ENCODE measurements at places on chromosomes 6 and 20. TPM values are rescaled to one million over a fixed set of nuclear protein-coding genes. Genes with fewer than 3 reads are reported as not detected.

Gene MUC21
- total RNA-seq: not detected

Gene PLG
- total RNA-seq: not detected

Gene ABHD16B
- total RNA-seq: not detected

Gene CLDN20
- total RNA-seq: not detected

Gene TMEM200A
- 0.16 TPM for total RNA-seq

Gene TUBB1
- 0.09 TPM for total RNA-seq

Gene MATN4
- 0.11 TPM for total RNA-seq

DNA sequence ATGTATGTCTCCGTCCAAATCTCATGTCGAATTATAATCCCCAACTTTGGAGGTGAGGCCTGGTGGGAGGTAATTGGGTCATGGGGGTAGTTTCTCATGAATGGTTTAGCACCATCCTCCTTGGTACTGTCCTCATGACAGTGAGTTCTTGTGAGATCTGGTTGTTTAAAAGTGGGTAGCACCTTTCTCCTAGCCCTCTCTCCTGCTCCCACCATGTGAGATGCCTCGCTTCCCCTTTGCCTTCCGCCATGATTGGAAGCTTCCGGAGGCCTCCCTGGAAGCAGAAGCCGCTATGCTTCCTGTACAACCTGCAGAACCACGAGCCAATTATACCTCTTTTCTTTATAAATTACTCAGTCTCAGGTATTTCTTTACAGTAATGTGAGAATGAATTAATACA is 123.1 kb downstream of the FYN start:
- no peak for DNase-seq

DNA sequence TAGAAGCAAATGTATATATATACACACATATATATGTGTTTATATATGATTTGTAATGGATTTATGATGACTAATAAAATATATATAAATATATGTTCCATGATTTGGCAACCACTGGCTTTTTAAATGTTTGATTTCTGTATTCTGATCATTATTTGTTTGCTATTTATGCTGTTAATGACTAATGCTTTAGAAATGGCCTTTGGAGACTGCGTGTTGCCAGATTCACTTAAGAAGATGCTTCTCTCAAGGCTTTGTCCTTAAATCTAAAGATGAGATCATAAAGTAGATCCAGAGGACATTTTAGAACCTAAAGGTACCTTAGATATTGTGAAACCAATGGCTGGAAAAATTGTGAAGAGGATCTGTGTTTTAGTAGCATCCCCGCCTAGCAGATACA is 116.0 kb upstream of the SUPT3H start:
- no peak for DNase-seq

GRCh38 chr6:119060255-119060907 is 18.1 kb downstream of the FAM184A start:
- DNase-seq: no peak

- DNase-seq: no peak
Observed at GRCh38 chr6:122869437-122870024, 80.5 kb downstream of the SMPDL3A start.

DNA sequence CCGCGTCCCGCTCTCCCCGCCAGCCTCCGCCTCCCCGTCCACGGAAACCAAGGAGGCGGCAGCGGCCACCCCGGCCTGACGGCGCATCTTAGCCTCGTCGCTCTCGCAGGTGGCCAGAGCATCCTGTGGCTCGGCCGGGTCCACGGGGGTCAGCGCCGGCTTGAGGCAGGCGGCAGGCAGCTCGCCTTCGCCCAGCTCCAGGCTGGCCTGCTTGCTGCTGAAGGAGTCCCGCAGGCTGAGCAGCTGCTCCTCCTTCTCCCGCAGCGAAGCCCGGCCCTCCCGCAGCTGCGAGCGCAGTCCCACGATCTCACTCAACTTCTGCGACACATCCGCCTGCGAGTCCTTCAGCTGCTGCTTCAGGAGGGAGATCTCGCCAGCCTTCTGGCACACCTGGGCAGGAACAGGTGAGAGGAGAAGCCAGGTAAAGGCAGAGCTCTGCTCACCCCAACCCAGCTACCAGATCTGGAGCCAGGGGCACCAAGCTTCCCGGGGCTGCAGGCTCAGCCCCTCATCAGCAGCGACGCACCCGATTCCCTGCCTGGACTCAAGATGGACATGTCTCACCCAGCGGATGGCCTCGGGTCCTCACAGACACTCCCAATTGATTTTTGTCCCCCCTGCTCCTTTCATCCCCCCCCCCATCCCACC is 5.2 kb upstream of the FASTKD5 start:
- DNase-seq: no peak

DNA sequence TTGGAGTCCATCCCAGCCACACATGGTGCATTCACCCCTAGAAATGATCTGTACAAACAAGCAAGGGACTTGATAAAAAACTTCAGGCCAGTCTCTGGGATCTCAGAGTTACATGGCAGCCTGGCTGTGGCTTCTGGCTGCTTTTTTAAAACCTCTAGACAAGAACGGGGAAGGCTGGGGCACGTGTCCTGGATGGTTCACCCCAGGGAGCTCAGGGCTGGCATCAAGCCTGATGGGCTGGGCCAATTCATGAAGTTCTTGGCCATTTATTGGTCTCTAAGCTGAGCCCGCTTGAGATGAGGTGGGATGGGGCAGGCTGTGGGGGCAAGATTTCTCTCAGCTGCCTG is 10.4 kb upstream of the ZFAND3 start:
- DNase-seq: no peak

DNA sequence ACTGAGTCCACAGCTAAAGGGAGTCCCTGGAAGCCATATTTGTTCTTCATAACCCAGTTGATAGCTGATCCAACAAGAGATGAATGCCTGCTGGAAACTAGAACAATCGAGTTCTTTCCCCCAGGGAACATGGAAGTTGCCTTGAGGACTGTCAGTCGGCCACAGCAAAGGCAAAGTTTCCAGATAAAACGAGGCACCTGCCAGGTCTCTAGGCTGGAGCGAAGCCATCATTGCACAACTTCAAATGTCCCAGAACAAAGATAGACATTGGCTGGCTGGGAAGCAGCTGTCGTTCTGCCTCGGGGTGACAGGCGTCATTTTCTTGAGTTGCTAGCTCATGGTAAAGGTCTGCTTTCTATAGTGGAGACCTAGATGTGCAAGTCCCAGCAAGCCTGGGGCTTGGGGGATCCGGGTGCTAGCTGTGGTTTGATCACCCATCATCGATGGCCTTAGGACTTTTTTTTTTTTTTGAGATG is 184.4 kb upstream of the ZNF217 start:
- DNase-seq: no peak

DNA sequence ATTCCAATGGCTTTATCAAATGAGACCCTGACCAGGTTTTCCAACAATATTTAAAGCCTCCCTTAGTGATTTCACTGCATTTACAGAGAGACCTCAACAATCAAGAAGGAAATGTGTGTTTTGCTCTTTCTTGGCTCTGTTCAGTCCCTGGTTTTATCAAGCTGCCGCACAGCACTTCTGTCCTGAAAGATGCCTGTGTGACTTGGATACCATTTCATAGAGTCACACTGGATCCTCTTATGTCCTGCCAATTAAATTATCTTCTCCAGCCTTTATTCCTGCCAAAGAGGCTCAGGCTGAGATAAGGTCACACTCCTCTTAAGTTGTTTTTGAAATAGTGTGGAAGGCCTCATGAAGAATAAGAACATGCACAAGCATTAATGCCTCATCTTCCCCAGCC is 197.0 kb upstream of the RNF217 start:
- no peak for DNase-seq
